Stimulated activated naive CD4-positive, alpha-beta T cell treated with Interleukin-2 at 50 U/mL for 16 hours (primary cell): ENCODE measurements at places on chromosomes 5 and 9.

GRCh38 chr5:67286006-67286405, 89.4 kb upstream of the CD180 start:
- DNase-seq: no peak

DNA sequence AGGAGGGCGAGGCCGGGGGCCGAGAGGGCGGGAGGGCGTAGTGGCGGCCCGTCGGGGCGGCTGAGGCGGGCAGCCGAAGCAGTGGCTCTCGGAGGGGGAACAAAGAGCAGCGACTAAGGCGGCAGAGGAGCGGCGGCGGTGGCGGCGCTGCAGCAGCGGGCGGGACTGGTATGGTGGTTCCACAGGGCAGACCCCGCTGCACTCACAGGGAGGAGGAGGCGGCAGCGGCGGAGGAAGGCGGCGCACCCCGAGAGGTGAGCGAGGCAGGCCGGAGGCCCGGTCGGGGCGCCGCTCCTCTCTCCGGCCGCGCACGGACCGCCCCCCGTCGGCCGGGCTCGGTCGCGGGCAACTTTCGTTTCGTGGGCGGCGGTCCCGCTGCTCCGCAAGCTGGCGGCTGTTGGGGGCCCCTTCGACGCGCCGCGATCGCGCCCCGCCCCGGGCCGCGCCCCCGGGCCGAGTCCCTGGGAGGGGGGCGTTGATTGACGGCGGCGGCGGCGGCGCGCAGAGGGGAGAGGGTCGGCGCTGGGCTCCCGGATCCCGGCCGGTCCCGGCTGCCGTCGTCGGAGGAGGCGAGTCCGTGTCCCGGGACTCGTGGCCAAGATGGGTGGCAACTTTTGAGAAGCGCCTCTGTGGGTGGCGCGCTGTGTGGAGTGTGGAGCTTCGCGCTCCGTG, 467 bp downstream of the CNOT6 start:
- peak; percentile 60 for DNase-seq

DNA sequence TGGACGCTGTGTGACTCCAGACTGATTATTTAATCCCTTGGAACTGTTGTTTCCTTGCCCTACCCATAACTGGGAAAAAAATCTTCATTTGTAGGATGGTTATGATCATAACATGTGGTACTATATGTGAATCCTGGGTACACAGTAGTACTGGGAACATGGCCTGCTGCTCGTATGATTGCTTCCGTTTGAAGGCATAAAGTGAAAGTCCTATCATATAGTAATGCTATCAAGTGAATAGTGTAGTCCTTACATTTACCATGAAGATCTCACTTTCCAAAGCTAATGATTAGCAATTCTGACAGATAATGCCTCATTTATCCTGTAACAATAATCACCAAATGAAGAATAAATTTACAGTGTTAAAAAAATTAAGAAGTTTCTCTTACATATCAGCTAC, 53.2 kb downstream of the MEF2C start:
- DNase-seq: no peak

DNA sequence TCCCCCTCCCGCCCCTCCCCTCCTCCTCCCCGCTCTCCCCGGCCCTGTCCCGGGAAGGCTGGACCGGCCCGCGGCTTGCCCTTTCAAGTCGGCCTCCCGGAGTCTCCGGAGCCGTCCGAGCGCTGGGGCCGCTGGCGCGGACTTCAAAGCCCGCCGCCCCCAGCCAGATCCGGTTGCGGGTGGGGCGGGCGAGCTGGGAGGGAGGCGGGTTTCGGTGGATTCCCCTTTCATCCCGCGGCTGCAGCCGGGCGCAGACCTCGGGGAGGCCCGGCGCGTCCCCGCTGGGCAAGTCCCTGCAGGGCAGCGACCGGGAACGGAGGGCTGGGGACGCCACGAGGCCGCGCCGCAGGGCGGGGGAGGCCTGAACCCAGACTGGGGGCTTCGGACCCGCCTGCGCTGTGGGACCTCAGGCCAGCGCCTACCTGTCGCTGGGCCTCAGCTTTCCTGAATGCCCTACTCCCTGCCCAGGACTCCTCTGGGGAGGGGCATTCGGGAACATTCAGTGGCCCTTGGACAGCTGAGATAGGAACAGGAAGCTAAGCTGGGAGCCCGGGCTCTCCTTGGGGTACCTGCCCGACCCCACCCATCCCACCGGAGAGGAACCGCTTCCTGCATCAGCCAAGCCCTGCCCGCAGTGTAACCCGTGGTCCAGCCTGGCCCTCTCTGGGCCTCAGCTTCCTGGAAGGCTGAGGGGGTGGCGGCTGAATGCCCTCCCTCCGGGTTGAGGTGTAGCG, 23.4 kb downstream of the C9orf50 start:
- DNase-seq: no peak

GRCh38 chr5:1292139-1292538, 2.7 kb downstream of the TERT start:
- no peak for DNase-seq

DNA sequence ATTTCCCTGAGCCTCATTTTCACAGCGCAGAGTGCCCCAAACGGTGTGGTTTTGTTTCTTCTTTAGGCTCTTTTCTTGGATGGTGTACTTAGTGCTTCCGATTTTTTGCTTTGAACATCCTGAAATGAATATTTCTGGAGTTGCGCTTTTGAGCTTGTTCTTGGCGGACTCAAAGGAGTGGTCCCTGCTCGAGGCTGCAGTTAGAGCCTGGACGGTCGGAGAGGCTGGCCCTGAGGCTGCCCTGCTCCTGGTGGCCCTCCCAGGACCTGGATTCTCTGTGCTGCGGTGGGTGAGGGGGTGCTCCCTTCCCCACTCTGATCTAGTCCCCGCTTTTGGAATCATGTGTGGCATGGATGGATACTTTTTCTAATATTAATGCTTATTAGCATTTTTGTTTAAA, 291.8 kb upstream of the IRX4 start:
- DNase-seq: no peak

- no peak for DNase-seq
These were observed 211.4 kb downstream of the GAS1 start for GRCh38 chr9:86735772-86736458.

DNA sequence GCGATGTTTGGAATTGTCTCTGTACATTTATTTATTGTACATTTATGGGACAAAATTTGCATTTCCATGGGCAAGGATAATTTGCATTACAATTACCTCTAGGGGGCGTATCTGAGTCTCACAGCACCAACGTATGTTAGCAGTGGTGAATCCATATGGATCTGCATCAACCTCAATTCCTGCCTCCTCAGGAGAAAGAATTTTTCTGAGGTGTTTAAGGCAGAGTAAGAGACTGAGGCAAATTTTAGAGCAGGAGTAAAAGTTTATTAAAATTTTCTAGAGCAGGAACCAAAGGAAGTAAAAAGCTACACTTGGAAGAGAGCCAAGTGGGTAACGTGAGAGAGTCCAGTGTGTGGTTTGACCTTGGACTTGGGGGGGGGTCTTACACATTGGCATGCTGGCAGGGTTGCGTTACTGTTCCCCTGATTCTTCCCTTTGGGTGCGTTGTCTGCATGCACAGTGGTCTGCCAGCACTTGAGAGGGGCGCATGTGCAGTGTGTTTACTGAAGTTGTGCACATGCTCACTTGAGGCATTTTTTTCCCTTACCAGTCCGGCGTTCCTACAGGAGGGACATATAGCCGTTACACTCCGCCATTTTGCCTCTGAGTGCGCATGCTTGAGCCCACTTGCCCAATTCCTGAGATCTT, 21.0 kb upstream of the RAB14 start:
- DNase-seq: no peak

DNA sequence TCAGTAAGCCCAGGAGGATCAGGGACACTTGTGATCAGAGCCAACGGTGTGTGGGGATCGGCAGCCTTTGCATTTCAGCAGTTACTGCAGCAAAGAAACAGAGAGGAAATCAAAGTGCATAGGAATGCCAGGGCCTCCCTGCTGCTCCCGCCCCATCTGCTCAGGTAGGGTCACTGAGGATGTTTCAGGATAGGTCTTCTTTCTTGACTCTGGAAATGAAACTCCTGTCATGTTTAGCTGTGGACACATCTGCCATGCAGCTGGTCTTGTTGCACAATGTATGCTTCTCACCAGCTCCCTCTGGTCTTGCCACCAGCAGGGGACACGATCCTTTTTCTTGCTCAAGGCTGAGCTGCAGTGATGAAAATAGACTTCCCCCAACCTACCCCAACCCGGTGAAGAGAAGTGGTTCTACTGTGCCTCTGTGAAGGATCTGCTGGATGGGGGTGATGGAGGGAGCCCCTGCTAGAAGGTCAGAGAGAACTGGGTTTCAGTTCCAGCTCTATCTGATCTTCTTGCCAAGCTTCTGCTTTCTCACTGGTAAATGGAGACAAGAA, 185.2 kb upstream of the KLF4 start:
- no peak for DNase-seq
